HCT116 (cell line): ENCODE measurements at places on chromosomes 3 and 15.

GRCh38 chr15:61035311-61035710, 193.8 kb downstream of the RORA start:
- H3K4me1 ChIP-seq = no peaks in the 10 kb centered on the region
- H3K4me3 ChIP-seq = no peak overlapping the region
- no peaks in the 10 kb centered on the region for H3K36me3 ChIP-seq
- H3K27ac ChIP-seq = no peak overlapping the region

DNA sequence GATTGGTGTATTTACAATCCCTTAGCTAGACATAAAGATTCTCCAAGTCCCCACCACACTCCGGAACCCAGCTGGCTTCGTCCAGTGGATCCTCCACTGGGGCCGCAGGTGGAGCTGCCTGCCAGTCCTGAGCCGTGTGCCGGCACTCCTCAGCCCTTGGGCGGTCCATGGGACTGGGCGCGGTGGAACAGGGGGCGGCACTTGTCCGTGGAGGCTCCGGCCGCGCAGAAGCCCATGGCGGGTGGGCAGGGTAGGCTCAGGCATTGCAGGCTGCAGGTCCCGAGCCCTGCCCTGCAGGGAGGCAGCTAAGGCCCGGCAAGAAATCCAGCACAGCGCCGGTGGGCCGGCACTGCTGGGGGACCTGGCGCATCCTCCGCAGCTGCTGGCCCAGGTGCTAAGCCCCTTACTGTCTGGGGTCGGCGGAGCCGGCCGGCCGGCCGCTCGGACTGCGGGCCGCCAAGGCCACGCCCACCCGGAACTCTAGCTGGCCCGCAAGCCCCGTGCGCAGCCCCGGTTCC, 3.5 kb upstream of the RNU5B-1 start:
- H3K27me3 ChIP-seq = no peaks in the 10 kb centered on the region
- H3K36me3 ChIP-seq = no peaks in the 10 kb centered on the region

DNA sequence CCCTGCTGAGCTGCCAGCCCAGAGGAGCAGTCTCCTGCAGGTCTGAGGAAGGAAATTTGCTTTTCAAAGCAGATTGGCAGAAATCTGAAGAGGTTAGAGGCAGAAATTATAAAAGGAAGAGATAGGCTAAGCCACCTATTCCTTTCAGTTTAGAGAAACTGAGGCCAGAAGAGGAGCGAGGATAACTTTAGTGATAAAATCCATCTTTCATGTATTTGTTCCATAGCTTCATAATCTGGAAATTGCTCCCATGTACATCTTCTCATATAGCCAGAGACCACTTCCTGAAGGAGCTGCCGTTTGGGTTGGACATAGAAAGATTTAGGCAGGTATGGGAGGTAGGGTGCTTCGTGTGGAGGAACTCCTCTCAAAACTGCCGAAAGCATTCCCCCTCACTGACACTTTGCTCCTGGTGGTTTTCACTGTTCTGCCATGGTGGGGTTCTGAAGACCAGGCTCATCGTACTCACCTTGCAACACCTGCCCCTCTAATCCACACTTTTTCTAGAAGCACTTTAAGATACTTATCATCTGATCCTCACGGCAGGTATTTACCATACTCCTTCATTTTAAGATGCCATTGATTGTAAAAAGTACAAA, 670 bp upstream of the ACAP2 start:
- H3K4me3 ChIP-seq = peak overlapping the region; percentile 56
- peaks cover 20% of the 10 kb centered on the region for H3K4me1 ChIP-seq
- no peaks in the 10 kb centered on the region for H3K27me3 ChIP-seq
- H3K27ac ChIP-seq = no peak overlapping the region
- no peaks in the 10 kb centered on the region for H3K36me3 ChIP-seq

DNA sequence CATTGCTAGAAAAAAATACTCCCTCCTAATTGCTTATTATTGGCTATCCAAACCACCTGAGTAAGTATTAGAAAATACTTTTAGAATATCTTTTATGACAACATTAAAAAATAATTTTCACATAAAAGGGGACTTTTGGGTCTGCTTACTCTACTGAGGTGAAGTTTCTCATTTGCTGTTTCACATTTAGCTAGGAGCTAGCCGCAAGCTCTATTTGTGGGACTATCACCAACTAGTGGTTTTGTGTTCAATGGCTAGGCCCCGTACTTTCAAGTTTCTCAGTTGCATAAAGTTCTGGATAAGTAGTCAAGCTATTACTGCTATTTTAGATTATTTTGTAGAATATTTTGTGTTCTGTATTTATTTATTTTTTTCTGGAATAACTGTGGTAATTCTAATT, 244.2 kb upstream of the SLITRK3 start:
- no peak for DNase-seq
- H3K4me3 ChIP-seq = no peak overlapping the region
- no peaks in the 10 kb centered on the region for H3K36me3 ChIP-seq
- H3K4me1 ChIP-seq = no peaks in the 10 kb centered on the region
- H3K27ac ChIP-seq = no peak overlapping the region

- no peak overlapping the region for H3K4me3 ChIP-seq
- no peaks in the 10 kb centered on the region for H3K27me3 ChIP-seq
- no peak for DNase-seq
- no peaks in the 10 kb centered on the region for H3K4me1 ChIP-seq
- no peaks in the 10 kb centered on the region for H3K36me3 ChIP-seq
These were observed 63.1 kb downstream of the EDEM1 start for GRCh38 chr3:5250467-5251195.

DNA sequence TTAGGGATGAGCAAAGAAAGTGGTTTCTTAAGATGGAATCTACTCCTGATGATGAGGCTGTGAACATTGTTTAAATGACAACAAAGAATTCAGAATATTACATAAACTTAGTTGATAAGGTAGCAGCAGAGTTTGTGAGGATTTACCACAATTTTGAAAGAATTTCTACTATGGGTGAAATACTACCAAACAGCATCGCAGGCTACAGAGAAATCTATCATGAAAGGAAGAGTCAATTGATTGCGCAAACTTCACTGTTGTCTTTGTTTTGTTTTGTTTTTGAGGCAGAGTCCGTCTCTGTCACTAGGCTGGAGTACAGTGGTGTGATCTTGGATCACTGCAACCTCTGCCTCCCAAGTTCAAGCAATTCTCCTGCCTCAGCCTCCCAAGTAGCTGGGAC, 107.4 kb upstream of the SLC6A6 start:
- H3K4me1 ChIP-seq = no peaks in the 10 kb centered on the region
- DNase-seq = no peak
- H3K27me3 ChIP-seq = 0 out of 2 replicates have a peak, but pooled peaks cover 7% of the 10 kb centered on the region
- H3K27ac ChIP-seq = no peak overlapping the region

GRCh38 chr3:192914848-192915247, 2.8 kb downstream of the MB21D2 start:
- no peak overlapping the region for H3K27ac ChIP-seq
- no peak overlapping the region for H3K4me3 ChIP-seq
- no peaks in the 10 kb centered on the region for H3K27me3 ChIP-seq
- DNase-seq = no peak
- no peaks in the 10 kb centered on the region for H3K4me1 ChIP-seq

- H3K4me3 ChIP-seq = no peak overlapping the region
- H3K36me3 ChIP-seq = no peaks in the 10 kb centered on the region
- H3K4me1 ChIP-seq = no peaks in the 10 kb centered on the region
- DNase-seq = peak; percentile 26
- H3K27me3 ChIP-seq = no peaks in the 10 kb centered on the region; the same call in 1 of the 2 replicates
These were observed 61.3 kb upstream of the PSMD6 start for GRCh38 chr3:64084640-64085039.

- no peaks in the 10 kb centered on the region for H3K27me3 ChIP-seq
- no peak overlapping the region for H3K4me3 ChIP-seq
- H3K36me3 ChIP-seq = no peaks in the 10 kb centered on the region
- H3K27ac ChIP-seq = no peak overlapping the region
- DNase-seq = no peak
These were observed 29.7 kb upstream of the MDFIC2 start for GRCh38 chr3:70342149-70342548.

DNA sequence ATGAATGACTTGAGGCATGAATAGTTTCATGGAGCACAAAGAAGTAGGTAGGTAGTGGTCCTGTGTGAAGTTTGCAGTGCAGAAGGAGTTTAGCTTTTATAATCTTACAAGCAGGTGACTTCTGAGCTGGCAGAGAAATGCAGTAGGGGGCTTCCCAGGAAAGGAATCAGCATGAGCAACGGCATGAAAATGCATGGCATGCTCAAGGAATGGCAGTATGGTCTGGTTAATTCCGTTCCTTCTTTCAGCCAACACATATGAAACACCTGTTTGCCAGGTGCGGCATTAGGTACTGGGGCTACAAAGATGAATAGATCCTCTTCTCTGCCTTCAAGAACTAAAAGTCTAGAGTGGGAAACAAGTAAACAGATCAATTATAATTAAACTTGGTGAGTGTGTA, 138.0 kb upstream of the BHLHE40 start:
- no peaks in the 10 kb centered on the region for H3K36me3 ChIP-seq
- no peaks in the 10 kb centered on the region for H3K4me1 ChIP-seq
- DNase-seq = no peak
- H3K4me3 ChIP-seq = no peak overlapping the region
- no peak overlapping the region for H3K27ac ChIP-seq

DNA sequence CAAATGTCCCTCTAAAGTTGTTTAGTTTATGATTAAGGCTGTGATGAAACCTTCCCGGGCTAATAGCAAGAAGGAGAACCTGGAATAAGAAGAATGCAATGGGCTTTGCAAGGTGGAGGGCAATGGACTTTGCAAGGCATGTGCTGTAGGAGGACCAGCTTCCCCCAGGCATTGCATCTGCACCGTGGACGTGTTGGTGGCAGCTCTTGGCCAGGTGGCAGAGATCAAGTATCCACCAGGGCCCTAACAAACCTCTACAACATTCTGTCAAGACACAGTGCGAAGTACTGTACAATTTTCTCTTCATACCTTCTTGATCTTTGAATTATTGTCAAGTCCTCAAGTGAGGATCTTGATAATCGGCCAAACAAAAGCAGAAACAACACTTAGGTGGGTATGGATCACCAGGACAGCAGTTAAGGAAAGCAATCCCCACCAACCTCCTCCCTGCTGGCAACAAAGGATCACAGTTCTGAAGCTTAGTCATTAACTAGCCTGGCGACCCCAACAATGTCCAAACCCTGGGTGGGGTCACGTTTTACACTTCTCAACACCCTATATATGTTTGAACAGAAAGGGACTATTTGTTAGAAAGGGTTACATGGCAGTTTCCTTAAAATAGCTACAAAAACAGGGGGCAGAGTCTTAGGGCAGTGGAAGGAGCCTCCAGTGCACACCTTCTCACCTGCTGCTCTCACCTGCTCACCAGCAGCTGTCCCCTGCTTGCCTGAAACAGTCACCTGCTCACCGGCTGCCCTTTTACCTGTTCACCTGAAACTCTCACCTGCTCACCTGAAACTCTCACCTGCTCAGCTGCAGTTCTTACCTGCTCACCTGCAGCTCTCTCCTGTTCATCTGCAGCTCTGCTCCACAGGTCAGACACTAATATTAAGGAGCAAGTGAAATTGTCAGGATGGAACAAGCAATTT, 137.9 kb upstream of the LIPC start:
- H3K4me3 ChIP-seq = no peak overlapping the region
- DNase-seq = no peak
- H3K4me1 ChIP-seq = no peaks in the 10 kb centered on the region
- H3K36me3 ChIP-seq = no peaks in the 10 kb centered on the region
- no peaks in the 10 kb centered on the region for H3K27me3 ChIP-seq
- H3K27ac ChIP-seq = no peak overlapping the region

DNA sequence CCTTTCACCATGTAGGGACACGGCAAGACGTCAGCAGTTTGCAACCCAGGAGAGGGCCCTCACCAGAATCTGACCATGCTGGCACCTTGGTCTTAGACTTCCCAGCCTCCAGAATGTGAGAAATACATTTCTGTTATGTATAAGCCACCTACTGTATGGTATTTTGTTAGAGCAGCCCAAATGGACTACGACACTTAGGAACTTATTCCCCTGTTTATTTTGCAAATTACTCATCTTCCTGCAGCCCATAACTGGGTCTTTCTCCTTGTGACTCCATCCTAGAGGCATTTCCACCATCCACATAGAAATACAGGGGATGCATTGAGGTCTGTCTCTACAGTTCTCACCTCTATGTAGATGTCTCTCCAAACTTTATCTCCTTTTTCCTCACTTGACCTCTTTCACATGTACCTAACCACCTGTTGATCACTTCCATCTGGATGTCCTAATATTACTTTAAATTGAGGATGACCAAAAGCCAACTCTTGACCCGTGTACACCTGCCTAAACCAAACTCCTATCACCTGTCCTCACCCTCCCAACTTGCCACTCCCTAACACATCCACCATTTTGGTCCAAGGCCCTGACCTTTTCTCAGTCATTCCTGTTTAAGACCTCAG, 406.0 kb upstream of the WNT5A start:
- no peaks in the 10 kb centered on the region; the same call in 1 of the 2 replicates for H3K36me3 ChIP-seq
- H3K4me1 ChIP-seq = no peaks in the 10 kb centered on the region
- H3K27me3 ChIP-seq = no peaks in the 10 kb centered on the region

- no peak for DNase-seq
These were observed 11.7 kb downstream of the EDEM1 start for GRCh38 chr3:5198986-5199731.

GRCh38 chr3:38005076-38006020, 14.8 kb downstream of the VILL start:
- H3K4me1 ChIP-seq = no peaks in the 10 kb centered on the region
- no peak overlapping the region for H3K4me3 ChIP-seq
- H3K27me3 ChIP-seq = no peaks in the 10 kb centered on the region
- H3K27ac ChIP-seq = no peak overlapping the region; the same call in 1 of the 2 replicates
- H3K36me3 ChIP-seq = no peaks in the 10 kb centered on the region

- H3K4me3 ChIP-seq = no peak overlapping the region
- no peak for DNase-seq
- H3K4me1 ChIP-seq = no peaks in the 10 kb centered on the region
- H3K36me3 ChIP-seq = no peaks in the 10 kb centered on the region
These were observed 3.1 kb downstream of the CFAP100 start for GRCh38 chr3:126397610-126398422.

DNA sequence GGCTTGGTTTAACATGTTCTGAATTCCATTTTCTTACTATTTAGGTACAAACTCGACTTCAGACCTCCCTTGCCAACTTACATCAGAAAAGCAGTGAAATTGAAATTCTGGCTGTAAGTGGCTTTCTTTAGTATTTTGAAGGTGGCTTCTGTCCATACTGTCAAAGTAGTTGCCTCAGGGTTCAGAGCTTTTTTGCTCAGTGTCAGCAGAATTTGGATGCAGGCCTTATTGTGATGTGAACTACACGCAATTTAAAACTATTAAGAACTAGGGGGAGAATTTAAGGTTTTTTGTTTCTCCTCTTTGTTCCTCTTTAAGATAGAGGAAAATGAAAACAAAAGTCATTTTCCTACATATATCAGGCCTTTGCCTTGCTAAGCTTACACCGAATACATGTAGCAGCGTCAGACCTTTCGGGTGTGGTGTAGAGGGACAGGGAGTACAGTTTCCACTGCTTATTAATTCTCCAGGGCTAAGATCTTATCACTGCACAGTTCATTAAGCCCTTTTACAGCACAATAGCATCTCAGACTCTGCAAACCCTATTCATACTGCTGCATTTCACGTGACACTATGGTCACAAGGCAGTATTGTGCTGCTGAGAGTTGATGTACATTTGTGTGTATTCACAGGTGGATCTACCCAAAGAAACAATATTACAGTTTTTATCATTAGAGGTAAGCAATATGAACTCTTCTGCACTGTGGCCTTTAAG, 6.7 kb downstream of the SRP14 start:
- H3K36me3 ChIP-seq = peaks cover 55% of the 10 kb centered on the region
- no peak overlapping the region for H3K27ac ChIP-seq
- no peak for DNase-seq
- H3K4me1 ChIP-seq = no peaks in the 10 kb centered on the region
- H3K4me3 ChIP-seq = no peak overlapping the region
- no peaks in the 10 kb centered on the region for H3K27me3 ChIP-seq
